ENCODE measurements at places on chromosomes 3 and 15.

DNA sequence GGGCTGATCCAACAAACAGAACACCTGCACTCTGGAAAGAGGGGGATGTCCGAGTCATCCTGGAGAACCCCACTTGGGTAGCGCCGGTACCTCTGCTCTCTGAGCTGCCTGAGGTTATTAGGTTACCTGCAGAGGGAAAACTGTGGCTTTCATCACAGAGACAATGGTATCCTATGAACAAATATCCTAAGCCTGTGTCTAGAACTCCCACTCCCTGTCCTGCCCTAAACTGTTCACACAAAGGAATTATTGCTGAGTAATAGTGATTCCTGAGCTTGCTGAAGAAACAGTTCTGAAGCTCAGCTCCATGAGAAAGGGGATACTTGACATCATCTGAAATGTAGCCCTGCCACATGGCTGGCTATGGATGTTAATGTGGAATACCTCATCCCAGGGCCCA lies 31.9 kb upstream of the WNT5A start:
- no peak for DNase-seq

GRCh38 chr3:98817547-98818041 lies 54.5 kb downstream of the ST3GAL6 start:
- no peak for DNase-seq

GRCh38 chr15:39108021-39108420 lies 472.9 kb upstream of the THBS1 start:
- no peak for DNase-seq

DNA sequence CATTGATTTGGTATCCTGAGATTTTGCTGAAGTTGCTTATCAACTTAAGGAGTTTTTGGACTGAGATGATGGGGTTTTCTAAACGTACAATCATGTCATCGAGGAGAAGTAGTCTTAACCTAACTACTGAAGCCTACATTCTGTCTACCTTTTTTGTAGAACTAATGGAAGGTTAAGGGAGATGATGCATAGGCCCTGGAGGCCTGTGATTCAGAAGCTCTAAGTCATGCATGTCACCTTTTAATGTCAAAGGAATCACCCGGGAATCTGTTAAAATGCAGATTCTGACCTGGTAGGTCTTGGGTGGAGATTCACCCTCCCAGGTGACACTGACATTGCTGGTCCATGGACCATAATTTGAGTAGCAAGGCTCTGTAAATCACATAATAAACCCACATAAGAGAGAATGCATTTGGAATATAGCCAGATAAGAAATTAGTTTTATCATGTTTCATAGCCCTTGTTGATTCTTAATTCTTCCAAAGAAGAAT lies 64.9 kb downstream of the GHSR start:
- DNase-seq = no peak

DNA sequence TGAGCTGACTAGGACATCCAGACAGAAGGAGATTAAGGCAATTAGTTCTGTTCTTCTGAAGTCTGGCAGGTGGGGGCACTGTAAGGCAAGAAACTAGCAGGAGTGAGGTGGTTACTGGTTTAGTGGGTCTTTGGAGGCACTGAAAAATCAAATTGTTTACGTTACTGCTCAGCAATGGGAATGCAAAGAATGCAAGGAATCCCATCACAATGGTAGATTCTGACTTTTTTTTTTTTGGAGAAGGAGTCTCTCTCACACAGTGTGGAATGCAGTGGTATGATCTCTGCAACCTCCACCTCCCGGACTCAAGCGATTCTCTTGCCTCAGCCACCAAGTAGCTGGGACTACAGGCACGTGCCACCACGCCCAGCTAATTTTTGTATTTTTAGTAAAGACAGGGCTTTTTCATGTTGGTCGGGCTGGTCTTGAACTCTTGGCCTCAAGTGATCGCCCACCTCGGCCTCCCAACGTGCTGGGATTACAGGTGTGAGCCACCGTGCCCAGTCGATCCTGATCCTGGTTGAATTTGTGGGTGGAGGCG lies 16.4 kb downstream of the FAM107A start:
- DNase-seq = no peak

- DNase-seq = peak; percentile 53
Observed at GRCh38 chr3:152302521-152303021, 33.8 kb downstream of the MBNL1 start.

GRCh38 chr15:60191821-60192220 lies 187.7 kb downstream of the FOXB1 start:
- no peak for DNase-seq

DNA sequence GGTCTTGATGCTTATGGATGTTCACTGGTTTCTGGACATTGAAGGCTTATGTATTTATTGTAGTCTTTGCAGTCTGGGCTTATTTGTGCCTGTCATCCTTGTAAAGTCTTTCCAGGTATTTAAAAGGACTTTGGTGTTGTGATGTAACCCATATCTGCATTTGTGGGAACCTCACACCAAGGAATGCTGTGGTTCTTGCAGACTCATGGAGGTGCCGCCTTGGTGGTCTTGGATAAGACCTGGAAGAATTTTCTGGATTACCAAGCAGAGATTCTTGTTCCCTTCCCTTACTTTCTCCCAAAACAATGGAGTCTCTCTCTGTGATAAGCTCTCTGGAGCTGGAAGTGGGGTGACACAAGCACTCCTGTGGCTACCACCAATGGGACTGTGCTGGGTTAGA lies 363.5 kb upstream of the NECTIN3 start:
- no peak for DNase-seq

- DNase-seq = no peak
Observed at GRCh38 chr15:42845581-42845980, 75.0 kb downstream of the TTBK2 start.

GRCh38 chr3:193946945-193947344 lies 189.0 kb upstream of the HES1 start:
- DNase-seq = no peak

DNA sequence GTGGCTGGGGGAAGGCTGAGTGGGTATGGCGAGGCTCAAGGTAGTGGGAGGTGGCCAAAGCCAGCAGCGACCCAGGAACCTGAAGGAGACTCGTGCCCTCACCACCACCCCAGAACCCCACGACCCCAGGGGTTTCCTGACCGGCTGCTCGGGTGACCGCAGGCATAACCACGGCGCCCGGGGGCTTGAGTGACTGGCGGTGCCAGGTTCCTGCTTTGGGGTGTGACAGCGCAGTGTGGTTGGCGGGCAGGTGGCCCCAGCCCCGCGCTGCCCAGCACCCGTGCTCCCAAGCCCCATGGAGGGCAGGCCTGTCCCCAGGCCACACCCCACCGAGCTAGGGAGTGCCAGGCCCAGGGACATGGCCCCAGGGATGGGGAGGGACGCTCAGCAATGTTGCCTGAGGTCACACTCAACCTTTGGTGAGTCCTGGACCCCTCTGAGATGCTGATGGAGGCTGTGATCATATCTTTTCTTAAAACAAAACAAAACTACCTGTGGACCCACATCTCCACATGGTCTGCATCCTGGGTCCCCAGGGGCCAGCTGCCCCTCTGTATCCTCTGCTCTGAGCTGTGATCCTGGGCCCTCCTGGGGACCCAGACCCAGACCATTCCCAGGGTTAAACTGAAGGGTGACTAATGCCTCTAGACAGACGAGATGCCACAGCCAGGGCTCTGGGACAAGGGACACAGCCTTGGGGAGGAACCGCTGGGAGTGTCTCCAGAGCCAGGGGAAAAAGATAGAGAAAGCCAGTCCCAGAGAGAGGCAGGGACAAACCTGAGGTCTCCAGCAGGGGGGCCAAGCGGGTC lies 13.0 kb downstream of the DNAJB8 start:
- no peak for DNase-seq

- DNase-seq = no peak
Observed at GRCh38 chr3:194620196-194620595, 13.0 kb downstream of the TMEM44 start.

GRCh38 chr3:148938936-148939335 lies 52.4 kb upstream of the GYG1 start:
- DNase-seq = no peak

GRCh38 chr3:134350266-134350665 lies 24.0 kb downstream of the AMOTL2 start:
- DNase-seq = no peak

- DNase-seq = peak; percentile 31
Observed at GRCh38 chr15:42137461-42138261, 18.8 kb downstream of the PLA2G4F start.

DNA sequence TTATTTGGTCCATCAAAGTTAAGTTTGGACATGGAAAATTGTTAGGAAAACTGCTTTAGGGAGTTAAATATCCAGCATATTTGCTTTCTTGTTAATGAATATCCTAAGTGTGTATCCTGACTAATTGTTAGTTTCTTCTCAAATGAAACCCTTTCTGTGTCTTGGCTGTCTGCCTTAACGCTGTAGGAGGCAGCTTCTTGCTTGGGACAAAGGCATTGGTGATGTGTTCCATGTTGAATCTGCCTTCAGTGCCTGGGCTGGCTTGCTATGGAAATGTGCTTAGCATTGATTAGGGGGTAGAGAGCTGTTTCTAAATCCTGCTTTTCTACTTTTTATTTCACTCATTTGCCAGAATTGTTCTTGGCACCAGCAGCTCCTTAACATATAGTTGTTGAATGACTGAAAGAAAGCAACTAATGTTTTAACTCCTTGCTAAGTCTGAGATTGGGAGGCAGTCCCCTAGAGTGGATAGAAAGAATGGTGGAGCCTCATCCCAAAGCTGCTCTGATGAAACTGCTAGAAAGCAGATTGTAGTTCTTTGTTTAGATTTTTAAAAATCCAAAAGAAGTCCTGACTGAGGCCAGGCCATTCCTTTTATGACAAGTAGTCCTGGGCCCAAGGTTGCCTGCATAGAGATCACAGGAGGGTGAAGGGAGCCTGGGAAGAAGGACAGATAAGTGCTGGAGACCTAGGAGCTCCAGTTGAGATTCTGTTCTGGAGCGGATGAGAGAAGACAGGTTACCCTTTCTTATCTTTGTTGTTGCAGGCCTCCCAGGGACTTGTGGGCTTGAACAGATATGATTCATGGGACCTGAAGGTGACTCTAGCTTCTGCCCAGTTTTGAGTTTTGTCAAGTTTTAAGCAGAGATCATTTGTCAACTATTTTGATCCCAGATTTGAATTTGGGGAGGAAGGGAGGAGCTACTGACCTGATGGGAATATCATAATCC lies 39.3 kb downstream of the OXNAD1 start:
- no peak for DNase-seq

- no peak for DNase-seq
Observed at GRCh38 chr3:109363634-109364033, 26.3 kb upstream of the DPPA4 start.

DNA sequence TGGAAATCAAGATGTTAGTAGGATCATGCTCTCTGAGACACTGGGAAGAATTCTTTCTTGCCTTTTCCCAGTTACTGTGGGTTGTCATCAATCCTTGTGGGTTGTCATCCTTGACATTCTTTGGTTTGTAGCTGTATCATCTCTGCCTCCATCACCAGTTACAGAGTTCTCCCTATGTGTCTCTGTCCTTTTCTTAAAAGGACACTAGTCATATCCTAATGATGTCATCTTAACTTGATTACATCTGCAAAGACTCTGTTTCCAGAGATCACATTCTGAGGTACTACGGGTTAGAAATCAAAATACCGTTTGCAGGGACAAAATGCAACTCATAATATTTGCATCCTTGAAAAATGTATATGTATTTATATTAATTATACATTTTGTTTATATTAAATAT lies 500.4 kb downstream of the ZBBX start:
- no peak for DNase-seq

DNA sequence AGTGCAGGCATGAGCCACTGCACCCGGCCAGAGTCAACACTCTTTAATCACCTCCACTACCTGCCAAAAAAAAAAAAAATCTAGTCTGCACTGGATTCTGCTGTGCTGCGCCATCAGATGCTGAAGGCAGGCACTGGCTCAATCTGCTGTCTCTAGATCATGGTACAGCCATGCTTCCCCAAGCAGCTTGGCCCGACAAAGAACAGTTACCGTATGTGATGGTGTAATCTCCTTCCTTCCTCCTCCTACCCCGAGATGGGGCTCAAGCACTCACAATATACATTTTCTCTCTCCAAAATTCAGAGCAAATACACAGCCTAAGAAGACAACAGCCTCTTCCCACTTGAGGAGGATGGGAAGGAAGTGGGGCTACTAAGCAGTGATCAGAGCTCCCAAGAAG lies 45.1 kb downstream of the DAPK2 start:
- no peak for DNase-seq

- DNase-seq = no peak
Observed at GRCh38 chr3:184696697-184697096, 15.2 kb downstream of the MAGEF1 start.

DNA sequence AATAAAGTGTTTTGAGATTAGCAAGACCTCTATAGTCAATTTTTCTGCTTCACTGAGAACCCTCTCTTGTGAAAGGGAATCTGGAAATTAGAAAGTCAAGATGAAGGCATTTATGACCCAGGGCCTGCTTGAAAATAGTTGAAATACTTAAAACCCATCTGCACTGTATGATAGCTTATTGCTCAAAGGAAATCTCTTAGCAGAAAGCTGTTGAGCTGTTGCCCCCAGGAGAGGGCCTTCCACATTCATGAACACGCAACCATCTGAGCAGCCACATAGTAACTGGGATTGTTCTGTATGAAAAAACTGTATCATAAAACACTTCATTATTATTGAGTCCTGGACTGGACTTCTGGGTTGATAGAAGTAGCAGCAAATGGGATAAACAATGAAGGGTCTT lies 106.4 kb upstream of the PTX3 start:
- DNase-seq = no peak

Measured in CD4-positive, alpha-beta T cell treated with Interferon alpha-2 for 1 hour (primary cell).